ENCODE measurements at places on chromosomes 3 and 15.

DNA sequence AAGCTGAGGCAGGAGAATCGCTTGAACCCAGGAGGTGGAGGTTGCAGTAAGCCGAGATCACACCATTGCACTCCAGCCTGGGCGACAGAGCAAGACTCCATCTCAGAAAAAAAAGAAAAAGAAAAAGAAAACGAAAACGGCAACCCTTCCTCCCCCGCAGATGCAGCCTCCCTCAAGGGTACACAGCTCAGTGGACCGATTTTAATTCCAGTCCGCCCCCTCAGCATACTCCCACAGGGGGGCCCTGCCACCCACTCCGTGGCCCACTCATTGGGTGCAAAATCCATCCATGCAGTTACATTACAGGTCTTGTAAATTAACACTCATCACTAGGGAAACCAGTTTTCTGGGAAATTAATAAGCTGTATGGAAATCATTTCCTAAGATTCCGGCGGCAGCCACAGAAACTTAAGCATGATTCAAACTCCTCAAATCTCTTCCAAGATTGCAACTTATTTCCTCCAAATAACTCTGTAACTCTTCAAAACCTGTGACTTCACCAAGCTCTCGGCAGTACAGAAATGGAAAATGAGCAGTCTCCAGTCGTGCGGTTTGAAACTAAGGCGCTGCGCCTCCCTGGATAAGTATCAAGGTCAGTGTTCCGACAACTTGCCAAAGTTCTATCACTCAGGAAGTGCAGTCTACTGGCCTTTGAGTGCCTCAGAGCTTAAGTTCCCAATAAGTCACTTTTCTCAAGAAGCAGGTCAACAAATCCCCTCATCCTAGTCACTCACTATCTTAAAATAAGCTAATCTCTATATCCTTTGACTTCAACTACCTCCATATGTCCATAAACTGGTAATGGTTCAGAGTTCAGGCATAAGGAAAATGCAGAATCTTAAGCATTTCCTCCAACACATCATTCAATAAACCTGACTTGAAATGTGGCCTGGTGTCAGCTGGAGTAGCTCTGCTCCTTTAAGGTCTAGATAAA, 24.7 kb upstream of the KLHL6 start:
- DNase-seq: no peak

- peak; percentile 78 for DNase-seq
These were observed 16.7 kb upstream of the WNT7A start for GRCh38 chr3:13896473-13897154.

DNA sequence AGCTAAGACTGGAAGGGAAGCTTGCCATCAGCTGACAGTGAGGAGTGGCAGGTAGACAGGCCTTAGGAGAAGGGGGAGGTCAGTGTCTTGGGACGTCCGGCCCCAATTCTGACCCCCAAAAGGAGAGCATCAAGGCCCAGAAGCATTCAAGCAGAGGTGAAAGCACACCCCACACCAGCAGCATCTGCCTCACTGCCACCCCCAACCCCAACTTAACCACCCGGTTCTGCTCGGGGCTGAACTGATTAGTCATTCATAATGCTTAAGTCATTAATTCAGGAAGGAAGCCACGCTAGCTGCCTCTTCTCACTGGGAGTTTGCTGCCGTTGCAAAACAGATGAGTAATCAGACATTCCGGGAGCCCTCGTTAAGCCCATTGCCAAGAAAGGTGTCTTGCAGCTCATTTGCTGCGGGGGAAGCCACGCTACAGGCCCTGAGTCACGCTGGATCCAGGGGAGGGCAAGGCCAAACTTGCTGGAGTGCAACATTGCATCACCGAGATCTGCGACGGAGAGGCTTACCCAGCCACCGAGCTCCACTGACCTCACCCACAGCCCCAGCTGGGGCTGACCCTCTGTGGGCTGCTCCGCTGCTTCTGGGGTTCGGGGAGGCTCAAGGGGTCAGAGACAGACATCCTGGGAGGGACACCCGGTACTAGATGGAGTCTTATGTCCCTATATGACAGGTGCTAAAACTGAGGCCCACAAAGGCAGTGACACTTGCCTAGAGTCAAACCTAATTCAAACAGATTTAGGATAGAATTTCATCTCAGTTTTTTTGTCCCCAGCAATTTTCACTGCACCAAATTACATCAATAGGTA, 46.4 kb upstream of the HES1 start:
- DNase-seq: peak; percentile 79

DNA sequence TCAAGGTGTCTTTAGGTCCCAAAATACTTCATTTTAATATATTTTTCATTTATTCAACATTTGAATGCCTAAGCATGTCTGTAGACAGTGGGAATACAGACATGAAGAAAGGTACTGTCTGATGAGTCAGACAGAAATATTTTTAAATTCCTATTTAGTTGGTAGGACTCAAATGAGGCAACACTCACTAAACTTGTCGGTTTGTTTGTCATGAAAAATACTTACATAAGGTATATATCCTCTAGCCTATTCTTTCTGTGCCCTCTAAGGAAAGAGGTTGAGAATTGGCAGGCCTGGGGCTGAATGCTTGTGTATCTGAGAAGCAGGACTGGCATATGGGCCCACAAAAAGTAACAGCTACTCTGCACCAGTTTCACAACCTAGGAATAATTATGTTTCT, 423.6 kb upstream of the MDFIC2 start:
- no peak for DNase-seq

GRCh38 chr15:65184305-65184867, 756 bp downstream of the CLPX start:
- DNase-seq: peak; percentile 51

DNA sequence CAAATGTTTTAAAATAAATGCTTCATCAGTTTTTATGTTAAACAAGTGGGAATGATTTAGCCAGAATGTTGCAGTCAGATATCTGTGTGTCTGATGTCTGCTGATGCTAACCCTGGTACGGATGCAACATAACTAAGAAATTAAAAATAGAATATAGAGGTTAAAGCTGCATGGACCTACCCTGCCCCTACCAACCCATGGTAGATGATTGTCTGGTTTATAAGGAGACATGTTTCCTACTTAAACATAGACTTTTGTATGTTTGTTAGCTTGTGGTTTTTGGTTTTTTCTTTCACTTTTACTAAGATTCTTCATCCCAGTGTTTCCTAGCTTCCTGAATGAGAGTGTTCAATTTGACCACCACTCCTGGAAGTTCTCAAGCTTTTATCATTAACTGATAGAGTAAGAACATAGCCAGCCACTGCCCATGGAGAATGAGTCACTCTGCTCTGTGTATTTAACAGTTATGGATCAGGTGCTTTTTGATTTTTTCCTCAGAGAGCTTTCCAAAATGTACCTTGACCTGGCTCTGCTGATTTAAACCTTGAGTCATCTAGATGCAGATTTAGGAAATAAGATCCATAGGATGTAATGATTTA, 70.7 kb upstream of the VEPH1 start:
- no peak for DNase-seq

GRCh38 chr3:120196812-120197211, 88.2 kb downstream of the GPR156 start:
- no peak for DNase-seq

GRCh38 chr3:61650276-61650675, 88.9 kb downstream of the PTPRG start:
- no peak for DNase-seq

DNA sequence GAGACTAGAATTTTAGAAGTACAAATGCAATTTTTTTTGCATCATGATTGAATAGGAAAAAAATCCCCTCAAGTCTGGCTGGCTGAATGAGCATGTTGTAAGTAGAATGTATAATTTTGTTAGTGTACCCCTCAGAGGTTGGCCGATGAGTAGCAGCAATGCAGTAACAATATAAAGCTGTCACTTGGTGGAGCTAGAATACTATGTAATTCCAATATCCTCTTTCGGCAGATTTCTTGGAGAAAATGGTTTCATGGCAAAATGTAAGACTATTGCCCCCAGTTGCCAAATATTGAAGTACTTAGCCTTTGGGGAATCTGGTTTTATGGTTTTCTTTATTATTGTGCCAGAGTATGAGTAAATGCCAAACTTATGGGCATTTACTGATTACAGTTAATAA, 39.8 kb upstream of the SGO1 start:
- peak; percentile 28 for DNase-seq

DNA sequence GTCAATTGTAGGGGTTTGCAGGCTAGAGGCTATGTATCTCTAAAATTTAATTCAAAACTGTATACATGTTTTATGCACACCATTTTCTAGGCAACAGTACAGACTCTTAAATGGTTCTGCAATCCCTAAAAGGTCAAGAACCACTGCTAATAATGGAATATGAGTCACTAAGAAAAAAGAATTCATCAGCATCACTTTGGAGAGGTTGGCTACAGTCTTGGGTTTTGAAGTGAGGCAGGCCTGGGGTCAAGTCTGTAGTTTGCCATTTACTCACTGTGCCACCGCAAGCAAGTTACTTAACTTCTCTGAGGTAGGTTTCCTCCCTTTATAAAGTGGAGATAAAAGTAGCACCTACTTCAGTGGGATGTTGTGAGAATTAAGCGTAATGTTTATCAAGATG, 33.7 kb downstream of the THRB start:
- no peak for DNase-seq

GRCh38 chr3:100072326-100073048, 41.8 kb downstream of the FILIP1L start:
- no peak for DNase-seq

DNA sequence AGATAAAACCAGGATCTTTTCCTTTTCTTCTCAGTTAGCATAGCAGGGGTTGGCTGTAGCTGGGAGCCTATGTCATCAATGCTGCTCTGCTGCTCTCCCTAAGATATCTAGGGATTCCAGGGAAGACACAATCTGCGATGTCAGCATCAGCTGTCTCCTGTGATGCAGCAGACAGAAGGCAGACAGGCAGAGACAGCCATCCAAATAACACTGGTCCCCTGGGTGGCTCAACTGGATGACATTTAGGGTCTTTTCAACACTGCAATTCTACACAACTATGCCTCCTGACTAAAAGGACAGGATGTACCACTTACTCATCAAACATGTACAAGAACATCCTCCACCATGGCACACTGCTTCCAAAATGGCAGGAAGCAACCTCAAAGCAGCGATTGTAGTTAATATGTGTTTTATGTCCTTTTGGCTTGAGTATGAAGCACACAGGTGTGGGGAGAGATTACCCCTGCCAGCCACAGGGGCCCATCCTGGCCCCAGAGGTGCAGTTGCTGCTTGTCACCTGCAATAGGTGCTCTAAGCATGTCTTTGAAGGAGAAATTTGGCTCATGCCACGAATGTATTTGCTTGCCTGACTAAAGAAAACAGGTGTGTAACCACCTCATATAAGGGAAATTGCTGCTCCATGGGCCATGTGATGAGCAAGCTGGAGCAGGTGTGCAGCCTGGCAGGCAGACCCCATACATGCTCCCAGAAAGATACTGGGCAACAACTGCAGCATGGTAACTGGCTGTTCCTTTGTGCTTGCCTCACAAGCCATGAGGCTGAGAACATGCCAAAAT, 357.8 kb downstream of the VPS13C start:
- DNase-seq: no peak

- DNase-seq: no peak
These were observed 95.6 kb downstream of the APBA2 start for GRCh38 chr15:28981351-28981720.

DNA sequence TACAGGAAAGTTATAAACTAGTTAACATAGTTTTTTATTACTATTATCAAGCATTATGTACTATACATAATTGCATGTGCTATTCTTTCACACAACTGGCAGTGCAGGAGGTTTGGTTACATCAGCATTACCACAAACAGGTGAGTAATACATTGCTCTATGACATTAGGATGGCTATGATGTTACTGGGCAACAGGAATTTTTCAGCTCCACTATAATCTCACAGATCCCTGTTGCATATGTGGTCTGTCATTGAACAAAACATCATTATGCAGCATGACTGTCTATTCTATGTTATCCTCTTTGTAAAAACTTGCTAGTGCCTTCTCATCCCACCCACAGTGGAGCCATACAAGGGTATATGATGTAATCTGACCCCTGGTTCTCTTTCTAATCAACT, 36.5 kb upstream of the PDZRN3 start:
- DNase-seq: no peak

GRCh38 chr15:99202176-99202552, 47.2 kb downstream of the TTC23 start:
- DNase-seq: no peak

GRCh38 chr3:15659254-15659975, 57.9 kb downstream of the BTD start:
- DNase-seq: no peak

- DNase-seq: no peak
These were observed 36.3 kb upstream of the HERC1 start for GRCh38 chr15:63870043-63870394.

DNA sequence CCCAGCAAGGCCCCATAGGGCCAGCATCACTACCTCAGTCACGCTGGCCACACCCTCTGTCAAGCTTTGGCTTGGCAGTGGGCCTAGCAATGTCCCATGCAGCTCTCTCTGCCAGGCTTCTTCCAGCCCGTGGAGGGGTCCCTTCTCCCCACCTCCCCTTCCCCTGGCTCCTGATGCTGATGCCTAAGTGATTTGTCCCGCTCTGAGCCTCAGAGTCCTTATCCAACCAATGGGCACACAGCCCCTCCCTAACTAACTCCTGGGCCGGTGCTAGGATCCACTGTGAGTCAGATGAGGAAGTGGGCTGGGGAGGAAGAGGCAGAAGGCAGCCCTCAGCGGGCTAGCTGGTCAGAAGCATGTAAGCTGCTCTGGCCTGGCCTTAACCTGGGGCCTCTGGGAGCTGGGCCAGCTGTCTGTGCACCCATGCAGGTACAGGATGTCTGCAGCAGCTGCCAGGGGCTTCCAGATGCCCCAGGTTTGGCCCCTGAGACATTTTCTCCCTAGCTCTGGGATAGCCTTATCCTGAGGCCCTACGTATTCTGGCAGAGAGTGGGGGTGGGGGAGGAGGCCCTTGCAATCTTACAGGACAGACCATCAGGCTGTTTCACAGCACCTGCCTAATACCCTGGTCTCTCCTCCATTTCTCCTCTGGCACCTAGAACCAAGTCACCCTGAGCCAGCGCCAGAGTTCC, 740 bp upstream of the ZBTB47 start:
- no peak for DNase-seq

GRCh38 chr3:40317061-40317855, 7.8 kb downstream of the EIF1B start:
- peak; percentile 61 for DNase-seq

DNA sequence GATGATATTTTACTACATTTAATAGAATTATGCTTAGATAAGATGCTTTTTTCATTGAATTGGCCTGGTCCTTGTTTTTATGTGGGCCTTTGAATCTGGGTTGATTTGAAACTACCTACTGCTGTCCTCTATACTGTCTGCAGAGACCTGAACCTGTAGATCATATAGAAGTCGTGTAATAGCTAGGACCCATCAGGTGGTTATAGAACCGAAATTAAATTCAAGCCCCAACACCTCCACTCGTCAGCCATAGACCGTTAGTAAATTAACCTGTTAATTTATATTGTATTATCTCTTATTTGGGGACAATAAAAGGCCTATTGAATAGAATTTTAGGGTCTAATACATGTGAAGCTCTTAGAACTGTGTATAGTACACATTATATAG, 108.4 kb downstream of the MBNL1 start:
- DNase-seq: no peak
